CD4-positive, alpha-beta T cell treated with Interleukin-21 for 1 hour (primary cell): ENCODE measurements at places on chromosomes 11 and 22.

- no peak for DNase-seq
These were observed 17.4 kb downstream of the TST start for GRCh38 chr22:37001826-37002225.

DNA sequence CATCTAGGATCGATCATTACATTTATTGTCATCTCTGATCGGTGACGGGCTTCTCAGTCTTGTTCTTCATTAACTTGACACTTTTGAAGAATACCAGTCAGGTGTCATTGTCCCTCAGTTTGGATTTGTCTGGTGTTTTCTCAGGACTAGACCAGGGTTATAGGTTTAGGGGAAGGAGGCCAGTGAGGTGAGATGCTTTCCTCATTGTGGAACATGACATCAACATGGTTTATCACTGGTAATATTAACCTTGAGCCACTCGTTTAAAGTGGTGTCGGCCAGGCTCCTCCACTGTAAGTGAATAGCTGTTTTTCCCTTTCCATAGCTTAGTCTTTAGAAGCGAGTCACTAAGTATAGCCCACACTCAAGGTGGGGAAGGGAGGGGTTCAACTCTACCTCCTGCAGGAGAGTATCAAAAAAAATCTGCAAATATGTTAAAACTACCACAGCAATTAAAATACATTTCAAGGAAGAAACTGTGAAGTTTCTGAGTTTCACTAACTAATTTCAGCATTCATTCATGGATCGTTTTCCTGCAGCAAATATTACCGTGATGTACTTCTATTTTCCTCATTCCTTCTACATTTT is 42.0 kb downstream of the KCNQ1OT1 start:
- DNase-seq = no peak

- no peak for DNase-seq
These were observed 14.3 kb downstream of the AMOTL1 start for GRCh38 chr11:94782446-94782845.

DNA sequence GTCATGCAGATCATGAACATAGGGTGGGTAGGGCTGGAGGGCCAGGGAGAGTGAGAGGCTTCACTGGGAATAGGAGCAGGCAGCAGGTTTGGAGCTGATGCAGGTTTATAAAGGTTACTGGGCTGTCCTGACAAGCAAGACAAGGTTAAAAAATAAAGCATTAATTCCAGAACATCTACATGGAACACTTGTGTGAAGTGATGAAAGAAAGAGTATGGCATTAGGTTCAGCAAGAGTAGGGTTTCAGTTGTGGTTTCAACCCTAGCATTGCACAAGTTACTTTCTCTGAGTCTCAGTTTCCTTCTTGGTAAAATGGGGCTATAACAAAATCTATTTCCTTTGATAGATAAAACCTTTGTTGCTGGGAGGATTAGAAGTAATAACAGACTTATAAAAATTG is 114.6 kb upstream of the SESN3 start:
- DNase-seq = no peak

DNA sequence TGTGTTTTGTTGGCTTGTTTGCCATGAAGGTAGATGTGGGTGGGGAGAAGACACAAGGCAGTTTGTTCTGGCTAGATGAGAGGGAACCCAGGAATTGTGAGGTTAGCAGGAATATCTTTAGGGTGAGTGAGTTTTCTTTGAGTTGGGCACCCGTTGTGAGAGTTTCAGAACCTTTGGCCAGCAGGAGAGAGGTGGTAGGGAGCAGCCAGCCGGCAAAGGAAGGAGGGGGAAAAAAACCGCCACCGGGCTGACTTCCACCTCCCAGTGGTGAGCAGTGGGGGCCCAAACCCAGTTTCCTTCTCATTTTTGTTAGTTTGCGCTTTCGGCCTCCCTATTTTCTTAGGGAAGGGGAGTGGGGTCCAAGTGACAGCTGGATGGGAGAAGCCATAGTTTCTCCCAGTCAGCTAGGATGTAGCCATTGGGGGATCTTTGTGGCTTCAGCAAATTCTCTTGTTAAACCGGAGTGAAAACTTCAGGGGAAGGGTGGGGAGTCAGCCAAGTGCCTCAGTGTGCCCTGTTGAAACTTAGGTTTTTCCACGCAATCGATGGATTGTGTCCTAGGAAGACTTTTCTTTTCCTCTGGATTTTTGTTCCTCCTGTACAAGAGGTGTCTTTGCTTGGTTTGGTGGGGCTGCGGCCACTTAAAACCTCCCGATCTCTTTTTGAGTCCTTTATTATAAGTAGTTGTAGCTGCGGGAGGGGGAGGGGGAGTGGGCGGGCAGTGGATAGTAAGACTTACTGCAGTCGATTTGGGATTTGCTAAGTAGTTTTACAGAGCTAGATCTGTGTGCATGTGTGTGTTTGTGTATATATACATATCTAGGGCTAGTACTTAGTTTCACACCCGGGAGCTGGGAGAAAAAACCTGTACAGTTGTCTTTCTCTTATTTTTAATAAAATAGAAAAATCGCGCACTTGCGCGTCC is 1.1 kb upstream of the GCAT start:
- DNase-seq = no peak

- DNase-seq = no peak
These were observed 43.8 kb upstream of the RTL6 start for GRCh38 chr22:44541671-44542319.

DNA sequence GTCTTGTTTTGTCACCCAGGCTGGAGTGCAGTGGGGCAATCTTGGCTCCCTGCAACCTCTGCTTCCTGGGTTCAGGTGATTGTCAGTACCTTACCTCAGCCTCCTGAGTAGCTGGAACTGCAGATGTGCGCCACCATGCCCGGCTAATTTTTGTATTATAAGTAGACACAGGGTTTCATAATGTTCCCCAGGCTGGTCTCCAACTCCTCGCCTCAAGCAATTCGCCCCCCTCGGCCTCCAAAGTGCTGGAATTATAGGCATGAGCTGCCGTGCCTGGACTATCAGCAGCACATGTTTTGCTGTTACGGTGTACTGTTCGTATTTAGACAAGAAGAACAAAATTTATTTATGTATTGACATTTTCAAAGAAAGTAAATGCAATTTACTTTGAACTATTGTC is 34.8 kb downstream of the RAB39A start:
- no peak for DNase-seq

DNA sequence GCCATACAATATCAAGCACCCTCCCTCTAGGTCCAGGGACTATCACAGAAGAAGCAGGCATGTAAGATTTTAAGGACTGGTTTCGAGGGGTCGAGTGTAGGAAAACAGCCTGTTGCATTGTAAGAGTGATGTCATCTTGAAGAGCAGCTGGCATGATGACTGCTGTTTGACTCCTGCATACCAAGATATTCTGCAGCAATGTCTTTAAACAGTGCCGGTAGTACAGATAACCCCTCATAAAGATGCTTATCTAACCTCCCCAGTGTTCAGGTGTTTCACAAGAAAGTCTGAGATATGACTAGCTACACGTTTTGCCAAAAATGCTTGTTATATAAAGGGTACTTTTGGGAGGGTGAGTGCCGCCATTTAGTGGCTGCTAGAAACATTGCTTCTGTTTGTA is 12.0 kb downstream of the FAM111A start:
- no peak for DNase-seq

DNA sequence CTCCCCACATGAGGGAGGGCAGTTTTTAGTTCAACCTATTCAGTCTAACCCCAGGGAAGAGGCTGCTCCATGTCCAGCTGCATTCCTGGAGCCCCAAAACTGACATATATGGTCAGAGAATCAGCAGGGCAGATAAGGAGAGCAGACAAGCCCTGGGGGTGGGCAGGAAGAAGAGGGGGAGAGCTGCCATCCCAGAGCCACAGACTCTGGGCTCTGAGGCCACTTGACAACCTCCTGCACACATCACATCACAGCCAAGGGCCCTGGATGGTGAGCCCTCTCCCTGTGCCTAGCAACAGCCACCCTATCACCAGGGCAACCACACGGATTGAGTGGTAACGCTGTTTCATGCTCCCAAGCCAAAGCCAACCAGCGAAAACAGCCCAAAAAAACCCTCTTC is 3.1 kb downstream of the ARHGAP1 start:
- no peak for DNase-seq

- no peak for DNase-seq
These were observed 1.5 kb upstream of the HMOX1 start for GRCh38 chr22:35379146-35379993.

- DNase-seq = no peak
These were observed 68.0 kb upstream of the TCF20 start for GRCh38 chr22:42338479-42338878.

GRCh38 chr11:63462137-63462536 is 28.8 kb downstream of the PLAAT5 start:
- no peak for DNase-seq

- no peak for DNase-seq
These were observed 298.7 kb downstream of the SHANK2 start for GRCh38 chr11:70953720-70954119.

DNA sequence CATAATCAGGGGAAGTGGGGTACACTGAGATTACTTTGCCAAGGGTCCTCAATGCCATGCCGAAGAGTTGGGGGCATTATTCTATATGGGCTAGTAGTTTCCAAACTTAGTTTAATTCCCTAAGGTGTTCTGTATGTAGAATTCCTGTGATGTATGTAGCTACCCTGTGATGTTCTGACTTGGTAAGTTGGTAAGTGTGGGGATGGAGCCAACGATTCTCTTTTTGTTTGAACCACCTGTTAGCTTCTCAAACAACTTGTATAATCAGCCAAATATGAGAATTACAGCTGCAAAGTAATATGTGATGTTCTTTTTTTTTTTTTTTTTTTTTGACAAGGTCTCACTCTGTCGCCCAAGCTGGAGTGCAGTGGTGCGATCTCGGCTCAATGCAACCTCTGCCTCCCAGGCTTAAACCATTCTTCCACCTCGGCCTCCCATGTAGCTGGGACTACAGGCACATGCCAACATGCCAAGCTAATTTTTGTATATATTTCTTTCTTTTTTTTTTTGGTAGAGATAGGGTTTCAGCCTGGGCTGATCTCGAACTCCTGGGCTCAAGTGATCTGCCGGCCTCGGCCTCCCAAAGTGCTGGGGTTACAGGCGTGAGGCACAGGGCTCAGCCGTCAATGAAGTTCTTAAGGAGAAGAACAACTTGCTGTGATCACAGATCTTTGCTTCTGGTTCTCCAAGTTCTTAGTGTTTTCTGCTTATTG is 315.2 kb upstream of the CCDC90B start:
- DNase-seq = no peak

GRCh38 chr11:13446444-13446843 is 16.6 kb downstream of the BTBD10 start:
- DNase-seq = no peak

GRCh38 chr22:21736948-21737347 is 1.4 kb upstream of the YPEL1 start:
- DNase-seq = no peak

DNA sequence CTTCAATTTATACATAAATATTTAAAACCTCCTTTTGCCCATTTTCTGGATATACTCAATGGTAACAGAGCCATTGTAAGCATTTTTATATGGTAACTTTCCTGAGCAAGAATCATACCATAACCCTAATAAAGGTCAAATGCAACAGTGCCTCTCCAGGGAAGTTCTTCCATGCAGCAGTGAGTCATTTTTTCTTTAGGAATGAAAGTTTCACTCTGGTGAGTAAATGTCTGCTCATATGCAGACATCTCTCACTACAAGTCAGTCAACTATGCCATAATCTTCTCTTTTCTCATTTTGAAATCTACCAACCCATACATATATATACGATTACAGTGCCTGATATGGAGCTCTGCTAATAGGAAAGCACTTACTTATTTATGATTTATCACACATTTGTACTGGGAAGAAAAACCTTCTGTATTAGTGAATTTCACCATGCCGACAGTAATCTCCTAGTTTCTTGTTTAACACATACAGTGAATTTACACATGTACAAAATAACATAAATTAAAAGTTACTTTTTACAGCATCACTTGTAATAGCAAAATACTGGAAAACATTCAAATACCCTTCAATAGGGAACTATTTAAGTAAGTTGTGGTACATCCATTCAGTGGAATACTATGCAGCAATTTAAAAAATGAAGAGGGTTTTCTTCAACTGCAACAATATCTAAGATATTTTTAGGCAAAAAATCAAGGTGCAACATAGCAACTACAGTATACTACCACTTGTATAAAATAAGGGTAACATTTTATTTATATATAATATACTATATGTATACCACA is 16.0 kb downstream of the STK33 start:
- DNase-seq = no peak

GRCh38 chr11:6040874-6041273 is 10.3 kb upstream of the OR56A1 start:
- DNase-seq = no peak

- DNase-seq = no peak
These were observed 34.9 kb upstream of the PICALM start for GRCh38 chr11:86103808-86104207.

DNA sequence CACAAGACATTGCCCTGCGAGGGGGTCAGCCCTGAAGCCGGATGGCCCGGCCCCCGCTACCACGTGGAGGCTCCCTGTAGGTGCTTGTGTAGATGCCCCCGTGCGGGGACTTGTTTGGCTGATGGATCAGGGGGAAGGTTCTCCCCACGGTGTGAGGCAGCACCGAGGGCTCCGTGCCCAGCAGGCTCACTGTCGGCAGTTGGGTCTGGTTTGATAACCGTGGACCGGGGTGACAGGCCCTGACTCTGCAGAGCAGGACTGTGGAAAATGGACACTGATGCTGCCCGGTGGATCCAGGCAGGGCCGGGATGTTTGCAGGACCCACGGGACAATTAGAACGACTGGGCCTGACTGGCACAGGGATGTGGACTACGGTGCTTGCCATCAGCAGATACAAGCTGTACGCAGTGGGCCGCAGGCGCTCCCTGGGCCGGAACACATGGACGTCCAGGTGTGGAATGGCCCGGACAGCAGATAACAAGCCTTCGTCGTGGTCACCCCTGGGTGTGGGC is 19.0 kb downstream of the KCNQ1 start:
- no peak for DNase-seq

GRCh38 chr22:31143537-31143936 is 3.2 kb upstream of the PLA2G3 start:
- no peak for DNase-seq

DNA sequence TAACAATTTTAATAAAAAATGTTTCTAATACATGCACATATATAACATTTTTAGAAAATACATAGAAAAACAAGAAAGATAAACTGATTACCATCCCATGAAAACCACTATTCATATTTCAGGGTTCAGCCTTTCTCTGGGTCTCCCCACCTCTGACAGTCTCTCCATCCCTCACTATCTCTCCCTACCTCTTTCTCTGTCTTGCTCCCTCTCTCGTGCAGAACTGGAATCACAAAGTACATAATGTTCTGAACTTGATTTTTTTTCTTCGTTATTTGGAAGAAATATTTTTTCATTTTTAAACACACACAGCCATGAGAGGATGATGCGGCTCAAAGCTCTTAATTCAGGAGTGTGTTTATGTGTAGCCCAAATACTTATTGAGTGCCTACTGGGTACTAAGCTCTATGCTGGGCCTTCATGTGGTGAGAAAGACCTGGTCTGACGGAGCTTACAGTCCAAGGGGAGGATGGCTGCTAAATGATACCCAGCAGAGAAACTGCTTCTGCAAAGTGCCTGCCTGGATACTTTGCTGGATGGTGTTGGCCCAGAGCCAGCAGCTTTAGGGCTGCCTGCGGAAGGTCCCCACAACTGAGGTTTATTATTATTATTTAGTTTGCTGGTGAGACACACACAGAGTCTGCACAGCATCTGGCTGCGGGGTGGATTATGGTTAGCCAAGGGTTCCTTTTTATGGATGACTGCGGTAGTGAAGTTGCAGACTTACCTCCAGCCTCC is 42.6 kb downstream of the SC5D start:
- DNase-seq = no peak
